ENCODE measurements at places on chromosomes 11 and 22.

GRCh38 chr11:6927030-6927617 lies 898 bp downstream of the ZNF215 start:
- no peak for DNase-seq

DNA sequence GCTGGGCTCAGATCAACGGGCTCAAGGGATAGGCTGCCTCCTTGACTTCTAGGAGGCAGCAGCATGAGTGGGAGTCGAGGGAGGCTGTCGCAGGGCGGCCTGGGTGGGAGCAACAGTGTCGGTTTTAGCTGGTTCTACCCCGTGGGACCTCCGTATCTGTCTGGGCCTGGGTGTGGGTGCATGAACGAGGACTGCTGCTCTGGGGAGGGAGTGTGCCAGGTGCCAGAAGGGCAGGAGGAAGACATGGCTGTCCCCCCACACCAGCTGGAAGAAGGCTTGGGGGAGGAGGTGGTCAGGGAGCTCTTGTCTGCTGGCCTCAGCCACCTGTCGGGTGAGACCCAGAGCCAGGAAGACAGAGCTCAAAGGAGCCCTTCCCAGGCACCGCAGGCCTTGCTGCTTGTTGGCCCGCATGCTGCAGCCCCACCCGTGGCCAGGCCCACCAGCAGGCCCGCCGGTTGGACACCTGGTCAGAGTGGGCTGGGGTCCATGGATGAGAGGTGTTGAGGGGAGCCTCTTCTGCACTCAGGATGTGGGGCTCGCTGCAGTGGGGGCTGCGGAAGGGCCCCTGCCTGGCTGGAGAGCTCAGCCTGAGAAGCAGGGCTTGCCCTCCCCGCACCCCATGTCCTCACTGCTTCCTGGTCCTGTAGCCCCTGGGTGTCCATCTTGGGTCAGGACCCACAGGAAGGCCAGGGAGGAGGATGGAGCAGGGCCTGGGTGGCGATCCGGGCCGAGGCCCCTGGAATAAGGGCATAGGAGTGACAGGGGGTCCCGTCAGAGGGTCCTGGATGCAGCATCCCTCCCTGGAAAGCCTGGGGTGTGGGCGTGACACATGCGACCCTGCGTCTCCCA lies 3.4 kb downstream of the CEND1 start:
- no peak for DNase-seq

- DNase-seq, result no peak
Observed at GRCh38 chr11:72805216-72805615, 9.0 kb upstream of the ATG16L2 start.

DNA sequence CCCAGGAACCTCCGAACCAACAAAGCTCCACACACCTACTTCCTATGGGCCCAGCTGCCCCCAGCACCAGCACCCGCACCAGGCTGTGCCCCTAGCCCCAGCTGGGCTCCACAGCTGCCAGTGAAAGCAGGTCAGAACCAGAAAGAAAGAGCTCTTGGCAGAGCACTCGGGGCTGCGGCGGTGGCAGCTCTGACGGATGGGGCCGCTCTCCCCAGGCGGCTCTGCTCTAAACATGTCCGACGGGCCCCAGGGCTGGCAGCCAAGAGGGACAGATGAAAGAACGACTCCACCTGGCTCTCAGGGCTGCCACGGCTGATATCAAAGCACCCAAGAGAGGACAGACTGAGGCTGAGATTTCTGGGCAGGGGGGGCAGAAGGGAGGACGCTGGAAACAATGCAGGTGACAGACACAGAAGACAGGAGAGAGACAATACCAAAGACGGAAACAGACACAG lies 25.7 kb downstream of the LRFN4 start:
- no peak for DNase-seq

GRCh38 chr11:59550368-59550841 lies 39.1 kb downstream of the OR4D9 start:
- peak; percentile 98 for DNase-seq

GRCh38 chr11:80432057-80432456 lies 991.2 kb upstream of the TENM4 start:
- DNase-seq, result no peak

All from fibroblast of skin of scalp (primary cell).